ENCODE measurements at places on chromosomes 12 and 14. TPM values are rescaled to one million over a fixed set of nuclear protein-coding genes. Genes with fewer than 3 reads are reported as not detected.

- no peaks in the 10 kb centered on the region for H3K27me3 ChIP-seq
- peak; percentile 96 for DNase-seq
- peak overlapping the region; percentile 66 for H3K4me3 ChIP-seq
- no peaks in the 10 kb centered on the region for H3K36me3 ChIP-seq
- peak overlapping the region; percentile 74 for H3K27ac ChIP-seq
Observed at GRCh38 chr14:24911324-24912109, 138.4 kb downstream of the STXBP6 start.

DNA sequence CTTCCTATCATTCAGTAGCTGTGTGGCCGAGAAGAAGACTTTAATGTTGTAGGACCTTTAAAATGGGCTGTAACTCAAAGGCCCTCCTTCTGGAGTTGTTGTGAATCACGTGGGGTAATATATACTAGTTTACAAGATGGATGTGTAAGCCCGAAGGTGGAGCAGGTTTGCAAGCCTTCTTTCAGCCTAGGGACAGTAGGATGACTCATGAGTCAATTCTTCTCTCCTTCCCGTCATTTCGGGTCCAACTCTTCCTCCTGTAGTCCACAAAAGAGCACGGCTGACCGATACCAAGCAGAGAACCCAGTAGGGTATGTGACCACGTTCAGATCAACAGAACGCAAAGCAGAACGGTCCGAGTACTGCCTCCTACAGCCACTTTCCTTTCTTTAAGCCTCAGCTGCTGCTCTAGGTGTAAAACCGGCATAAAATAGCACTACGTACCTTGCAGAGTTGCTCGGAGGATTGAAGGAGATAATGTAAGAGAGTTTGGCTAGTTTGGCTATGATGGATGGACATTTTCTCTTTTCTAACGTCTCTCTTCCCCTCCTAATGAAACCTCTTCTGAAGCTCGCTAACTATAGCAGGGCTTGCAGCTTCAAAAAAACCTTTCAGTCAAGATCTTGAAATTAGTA, 1.3 kb upstream of the RASSF3 start:
- H3K36me3 ChIP-seq: no peaks in the 10 kb centered on the region
- peak overlapping the region; percentile 25 for H3K27ac ChIP-seq
- no peaks in the 10 kb centered on the region for H3K27me3 ChIP-seq
- peak overlapping the region; percentile 75 for H3K4me3 ChIP-seq

GRCh38 chr12:49358483-49359141, 8.7 kb upstream of the SPATS2 start:
- DNase-seq: peak; percentile 62
- no peak overlapping the region for H3K4me3 ChIP-seq
- no peaks in the 10 kb centered on the region for H3K27me3 ChIP-seq

The USP44 gene
- total RNA-seq: 0.76 TPM

DNA sequence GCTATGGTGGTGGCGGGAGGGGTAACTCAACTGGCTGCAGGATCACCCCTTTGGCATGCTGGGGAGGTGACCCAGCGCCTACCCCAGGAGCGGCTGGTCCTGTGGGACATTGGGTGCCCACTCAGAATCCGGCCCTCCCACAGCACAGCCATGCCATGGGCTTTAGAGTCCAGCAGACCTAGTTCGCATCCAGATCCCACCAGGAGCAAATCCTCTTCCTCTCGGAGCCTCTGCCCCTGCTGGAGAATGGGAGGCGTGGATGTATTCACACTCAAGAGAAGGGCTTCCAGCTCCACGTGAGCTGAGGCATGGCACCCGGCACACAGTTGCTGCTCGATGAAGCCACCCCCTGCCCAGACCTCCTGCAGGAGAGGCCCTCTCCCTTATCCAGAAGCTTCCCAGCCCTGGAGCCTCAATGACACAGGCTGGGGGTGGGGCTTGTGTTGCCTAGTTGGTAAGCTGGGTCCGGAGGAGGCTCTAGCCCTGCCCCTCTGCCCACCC, 17.7 kb downstream of the FAM222A start:
- H3K36me3 ChIP-seq: no peaks in the 10 kb centered on the region
- no peak overlapping the region for H3K27ac ChIP-seq
- no peaks in the 10 kb centered on the region for H3K4me1 ChIP-seq
- no peak overlapping the region for H3K4me3 ChIP-seq

The CLEC4C gene
- not detected for total RNA-seq
